Stimulated activated CD8-positive, alpha-beta memory T cell treated with anti-CD3 and anti-CD28 coated beads, Interleukin-4, amount 100 ng/mL, for 4 hours (primary cell): ENCODE measurements at places on chromosomes 3 and 15.

DNA sequence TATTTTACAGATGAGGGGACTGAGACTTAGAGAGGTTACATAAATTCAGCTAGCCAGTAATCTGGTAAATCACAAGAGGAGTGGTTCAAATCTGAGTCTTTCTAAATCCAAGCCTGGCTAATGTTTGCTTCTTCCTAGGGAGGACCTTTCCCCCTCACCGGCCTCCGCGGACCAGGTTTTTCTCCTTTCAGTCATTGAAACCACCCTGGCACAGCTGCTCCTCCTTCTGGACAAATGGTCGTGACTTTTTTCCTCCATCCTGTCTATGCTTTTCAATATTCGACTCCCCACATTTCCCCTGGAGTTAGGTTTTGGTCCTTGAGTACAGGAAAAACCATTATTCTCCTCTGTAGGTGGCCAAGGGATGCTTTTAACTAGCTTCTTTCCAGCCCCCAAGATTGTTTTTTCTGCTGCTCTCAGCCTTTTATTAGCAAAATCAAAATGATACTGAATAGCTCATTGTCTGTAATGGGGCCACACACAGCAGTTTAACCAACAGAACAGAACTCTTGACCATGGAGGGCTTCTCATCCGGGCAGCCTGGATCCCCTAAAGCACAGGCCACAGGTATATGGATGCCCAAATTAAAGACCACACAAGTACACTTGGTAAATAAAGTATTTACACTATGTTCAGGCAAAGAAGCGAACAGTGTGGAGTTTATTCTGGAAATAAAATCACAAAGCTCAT lies 85.9 kb upstream of the KLHL25 start:
- no peak for DNase-seq

GRCh38 chr3:187518616-187519015 lies 150.4 kb downstream of the RTP4 start:
- no peak for DNase-seq

DNA sequence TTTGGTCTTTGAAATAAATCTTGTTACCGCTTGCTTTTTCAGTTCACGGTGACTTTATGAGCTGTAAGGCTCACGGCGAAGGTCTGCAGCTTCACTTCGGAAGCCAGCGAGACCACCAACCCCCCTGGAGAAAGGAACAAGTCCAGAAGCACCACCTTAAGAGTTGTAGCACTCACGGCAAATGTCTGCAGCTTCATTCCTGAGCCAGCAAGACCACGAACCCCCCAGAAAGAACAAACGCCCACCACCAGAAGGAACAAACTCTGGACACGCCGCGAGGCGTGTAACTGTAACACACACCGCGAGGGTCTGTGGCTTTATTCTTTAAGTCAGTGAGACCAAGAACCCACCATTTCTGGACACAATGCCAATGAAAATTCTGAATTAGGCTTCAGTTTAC lies 28.8 kb downstream of the GOLGA6A start:
- DNase-seq, result no peak

GRCh38 chr15:64610257-64610919 lies 150.0 kb downstream of the ZNF609 start:
- no peak for DNase-seq

GRCh38 chr3:11566478-11566877 lies 77.2 kb downstream of the VGLL4 start:
- no peak for DNase-seq

- no peak for DNase-seq
These were observed 11.5 kb downstream of the CLRN1 start for GRCh38 chr3:150960708-150961684.

DNA sequence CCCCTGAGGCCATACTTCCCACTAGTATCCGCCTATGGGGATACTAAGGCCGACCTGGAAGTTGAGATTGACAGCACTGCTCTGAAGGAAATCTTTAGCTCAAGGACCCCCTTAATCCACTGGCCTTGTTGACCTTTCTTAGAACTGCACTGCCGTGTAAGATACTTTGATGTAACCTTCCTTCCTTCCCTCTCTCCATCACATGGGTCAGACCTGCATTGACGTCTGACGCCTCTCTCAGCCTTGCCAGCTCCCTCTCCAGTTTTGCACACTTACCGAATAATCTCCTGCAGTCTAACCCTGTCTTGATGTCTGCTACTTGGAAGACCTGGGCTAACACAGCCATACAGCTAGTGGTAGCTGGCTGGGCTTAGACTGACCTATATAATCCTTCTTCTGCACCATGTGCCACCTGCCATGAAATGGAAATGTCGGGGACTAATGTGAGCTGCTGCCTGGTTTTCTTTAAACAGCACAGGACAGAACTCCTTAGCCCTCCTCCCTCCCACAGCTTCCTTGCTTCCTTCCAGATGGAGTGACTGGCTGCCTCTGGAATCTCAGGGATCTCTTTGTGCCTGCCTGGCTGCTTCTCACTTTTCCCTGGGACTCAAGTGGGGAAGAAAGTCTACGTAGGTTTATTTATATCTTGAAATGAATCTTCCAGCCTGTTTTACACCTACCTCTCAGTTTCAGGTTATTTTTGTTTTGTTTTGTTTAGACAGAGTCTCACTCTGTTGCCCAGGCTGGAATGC lies 39.2 kb upstream of the HERC1 start:
- DNase-seq, result no peak

DNA sequence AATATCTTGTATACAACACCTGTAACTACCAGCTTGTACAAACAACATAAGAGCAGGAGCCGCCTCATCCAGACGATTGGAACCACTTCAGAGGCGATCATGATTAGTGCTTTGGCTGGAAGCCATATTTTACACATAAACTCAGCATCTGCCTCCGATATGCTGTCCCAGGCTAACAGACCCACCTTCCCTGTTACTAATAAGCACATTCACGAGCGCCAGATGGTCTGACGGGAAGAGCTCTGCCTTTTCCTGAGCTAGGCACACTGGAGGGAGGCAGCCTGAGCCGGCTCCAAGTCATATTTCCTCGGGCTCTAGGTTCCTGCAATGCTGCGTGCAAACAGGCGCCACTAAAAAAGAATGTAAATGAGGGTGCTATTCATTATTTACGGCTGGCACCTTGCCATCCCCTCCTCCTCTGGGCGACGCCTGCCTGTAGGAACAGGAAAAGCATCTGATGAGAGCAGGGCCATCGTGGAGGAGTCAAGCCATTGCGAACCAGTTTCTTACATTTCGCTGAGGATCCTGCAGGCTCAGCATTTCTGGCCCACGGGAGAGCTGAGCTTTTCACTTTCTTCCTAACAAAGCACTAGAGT lies 98.2 kb downstream of the ANXA2 start:
- no peak for DNase-seq

GRCh38 chr15:39672666-39673065 lies 91.8 kb downstream of the THBS1 start:
- no peak for DNase-seq

- no peak for DNase-seq
These were observed 64.2 kb downstream of the SCAPER start for GRCh38 chr15:76840830-76841460.

DNA sequence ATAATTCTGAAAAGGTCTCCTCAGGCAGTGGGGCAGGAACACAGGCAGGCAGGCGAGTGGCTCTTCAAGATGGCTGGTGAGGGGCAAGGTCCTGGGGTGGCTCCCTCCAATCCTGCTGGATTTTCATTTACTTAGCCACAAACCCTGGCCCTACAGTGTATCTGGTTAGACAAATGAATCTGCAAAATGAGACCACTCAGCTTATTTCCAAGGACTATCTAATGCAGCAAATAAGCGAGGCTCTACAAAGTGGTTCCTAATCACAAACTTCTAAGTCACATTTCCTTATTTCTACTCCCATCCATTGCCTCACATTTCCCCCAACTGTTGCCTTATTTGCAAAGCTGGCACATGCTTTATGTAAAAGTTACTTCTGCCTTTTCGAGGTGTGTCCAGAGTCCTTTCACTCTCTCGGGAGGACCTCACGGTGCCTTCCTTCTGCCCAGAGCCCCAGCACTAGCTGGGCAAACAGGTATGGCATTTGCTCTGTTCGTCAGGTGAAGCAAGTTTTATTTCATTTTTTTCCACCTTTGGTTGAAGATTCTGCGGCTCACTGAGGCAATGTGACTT lies 40.5 kb downstream of the CCDC12 start:
- no peak for DNase-seq

DNA sequence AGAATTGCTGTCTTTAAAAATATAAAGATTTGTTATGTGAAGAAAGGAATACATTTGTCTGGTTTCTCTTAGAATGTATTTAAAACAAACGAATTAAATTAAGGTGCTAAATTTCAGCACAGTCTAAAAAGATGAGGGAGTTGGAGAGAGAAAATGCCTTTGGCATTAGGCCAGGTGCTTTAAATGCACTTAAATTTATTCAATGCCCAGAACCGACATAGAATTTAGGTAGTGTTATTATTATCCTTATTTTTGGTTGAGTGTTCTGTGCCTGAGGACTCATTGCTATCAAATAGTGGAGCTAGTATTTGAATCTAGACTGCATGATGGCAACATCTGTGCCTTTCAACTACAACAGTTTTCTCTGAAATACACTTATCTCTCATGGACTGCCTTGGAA lies 287.5 kb downstream of the RBMS3 start:
- DNase-seq, result no peak
